ENCODE measurements at places on chromosomes 7 and 10.

- DNase-seq: no peak
These were observed 103.6 kb downstream of the MKLN1 start for GRCh38 chr7:131431289-131431688.

DNA sequence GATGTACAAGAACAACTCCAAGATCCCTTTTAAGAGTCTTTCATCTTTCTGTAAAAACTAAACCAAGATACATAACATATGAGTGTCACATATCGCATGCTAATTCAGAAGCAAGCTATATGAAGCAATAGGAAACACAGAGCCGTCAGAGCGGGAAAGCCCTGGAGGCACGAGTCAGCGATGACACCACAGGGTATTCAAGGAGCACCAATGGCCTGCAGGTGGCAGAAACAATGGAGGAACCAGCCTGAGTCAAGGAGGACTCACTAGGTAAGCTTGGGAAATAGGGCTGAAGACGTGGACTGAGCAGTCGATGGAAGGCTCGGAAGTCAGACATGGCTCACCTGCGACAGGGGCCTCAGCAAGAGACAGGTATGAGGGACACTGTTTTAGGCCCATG lies 214.4 kb downstream of the FAM107B start:
- DNase-seq: peak; percentile 77

DNA sequence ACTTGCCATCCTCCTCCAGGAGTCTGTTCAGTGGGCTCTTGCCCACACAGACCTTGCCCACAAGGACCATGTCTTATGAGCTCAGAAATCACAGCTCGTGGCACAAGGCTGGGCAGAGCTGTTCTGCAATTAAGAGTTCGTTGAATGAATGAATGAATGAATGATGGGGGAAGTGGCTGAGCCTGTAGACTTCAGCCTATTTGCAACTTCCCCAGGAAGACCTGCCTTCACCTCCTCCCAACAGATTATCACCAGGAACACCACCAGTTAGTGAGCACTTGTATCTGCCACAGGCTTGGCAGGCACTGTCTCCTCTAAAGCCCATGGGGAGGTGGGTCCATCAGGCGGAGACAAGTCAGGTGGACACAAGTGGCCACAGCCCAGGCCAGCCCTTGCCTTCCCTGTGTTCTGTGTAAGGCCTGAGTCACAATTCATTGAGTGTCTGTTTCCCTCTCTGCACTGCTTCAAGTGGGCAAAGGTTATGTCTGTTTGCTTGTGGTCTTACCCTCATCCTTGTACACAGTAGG lies 1.8 kb upstream of the FGF8 start:
- no peak for DNase-seq

DNA sequence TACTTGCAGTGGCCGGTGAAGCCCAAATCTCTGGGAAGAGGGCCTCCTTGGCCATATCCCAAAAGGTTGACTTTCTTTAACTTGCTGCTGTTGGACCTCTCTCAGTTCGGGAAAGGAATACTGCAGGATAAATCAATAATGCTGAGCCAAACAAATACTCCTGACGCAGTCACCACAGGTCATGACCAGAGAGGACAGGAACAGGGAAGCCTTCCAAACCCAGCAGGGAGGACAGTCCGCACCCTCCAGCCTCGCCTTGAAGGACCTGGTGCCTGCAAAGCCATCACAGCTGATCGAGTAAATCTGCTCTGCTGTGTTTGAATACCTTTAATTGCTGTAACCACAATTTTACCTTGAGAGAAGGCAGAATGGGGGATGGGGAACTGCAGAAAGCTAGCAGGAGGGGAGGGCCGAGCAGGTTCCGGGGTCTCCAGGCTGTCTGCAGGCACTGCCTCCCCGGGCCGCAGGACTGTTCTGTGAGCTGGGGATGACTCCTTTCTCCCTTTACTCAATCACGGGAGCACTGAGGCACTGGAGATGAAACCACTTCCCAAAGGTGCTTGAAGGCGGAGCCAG lies 20.8 kb upstream of the INSIG1 start:
- DNase-seq: no peak

DNA sequence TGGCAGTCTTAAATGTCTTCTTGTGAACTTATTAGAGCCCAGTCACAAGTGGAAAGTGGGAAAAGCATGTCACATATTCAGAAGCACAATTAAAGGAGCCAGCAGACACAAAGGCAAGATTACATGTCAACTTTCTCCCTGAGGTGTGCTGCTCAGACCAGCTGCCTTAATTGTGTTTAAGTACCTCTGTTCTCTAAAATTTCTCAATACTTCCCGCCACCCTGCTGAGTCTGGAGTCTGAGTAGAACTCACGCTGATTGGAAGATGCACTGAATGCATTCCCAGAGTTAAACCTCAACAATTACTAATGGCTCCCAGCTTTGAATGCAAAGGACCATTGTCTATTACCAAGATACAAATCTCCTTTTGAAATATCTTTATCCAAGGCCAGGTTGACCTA lies 166.4 kb upstream of the COBL start:
- no peak for DNase-seq

DNA sequence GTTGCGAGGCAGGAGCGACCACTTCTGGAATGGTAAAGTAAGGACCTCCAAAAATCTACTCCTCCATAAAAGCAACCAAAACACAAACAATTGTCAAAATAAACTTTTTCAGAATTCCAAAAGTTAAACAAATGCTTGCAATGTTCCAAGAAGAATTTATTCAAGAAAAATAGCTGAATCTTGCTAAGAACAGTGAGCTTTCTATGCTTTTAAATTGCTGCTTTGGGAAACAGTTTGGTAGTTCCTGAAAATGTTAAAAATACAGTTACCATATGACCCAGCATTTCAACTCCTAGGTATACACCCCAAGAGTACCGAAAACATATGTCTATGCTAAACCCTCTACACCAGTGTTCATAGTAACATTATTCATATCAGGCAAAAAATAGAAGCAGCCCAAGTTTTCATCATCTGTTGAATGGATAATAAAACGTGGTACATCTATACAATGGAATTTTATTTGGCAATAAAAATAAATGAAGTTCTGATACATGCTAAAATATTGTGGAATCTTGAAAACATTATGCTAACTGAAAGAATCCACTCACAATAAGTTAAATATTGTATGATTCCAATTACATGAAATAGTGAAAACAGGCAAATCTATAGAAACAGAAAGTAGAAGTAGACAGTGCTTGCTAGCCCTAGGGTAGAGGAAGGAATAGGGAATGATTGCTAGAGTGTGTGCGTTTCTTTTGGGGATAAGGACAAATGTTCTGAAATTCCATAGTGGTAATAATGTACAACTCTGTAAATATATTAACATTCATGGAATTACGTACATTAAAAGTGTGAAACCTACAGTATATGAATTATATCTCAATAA lies 57.0 kb downstream of the LRRN3 start:
- DNase-seq: no peak

DNA sequence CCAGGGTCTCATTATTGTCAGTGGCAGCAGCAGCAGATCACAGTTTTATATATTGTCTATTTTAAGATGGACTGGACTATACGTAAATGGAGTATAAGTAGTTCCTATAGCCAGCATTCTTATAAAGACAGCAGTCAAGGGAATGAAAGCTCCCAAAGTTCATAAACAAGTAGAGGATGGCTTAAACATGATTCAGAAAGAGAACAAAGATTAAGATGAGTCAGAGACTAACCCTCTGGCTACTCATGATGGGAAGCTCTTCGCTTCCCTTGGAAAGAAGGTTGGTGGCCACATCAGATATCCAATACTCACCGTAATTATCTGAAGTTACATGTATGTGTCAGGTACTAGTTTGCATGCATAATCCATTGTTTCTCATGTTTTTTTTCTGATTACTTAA lies 277.0 kb downstream of the INHBA start:
- DNase-seq: no peak

DNA sequence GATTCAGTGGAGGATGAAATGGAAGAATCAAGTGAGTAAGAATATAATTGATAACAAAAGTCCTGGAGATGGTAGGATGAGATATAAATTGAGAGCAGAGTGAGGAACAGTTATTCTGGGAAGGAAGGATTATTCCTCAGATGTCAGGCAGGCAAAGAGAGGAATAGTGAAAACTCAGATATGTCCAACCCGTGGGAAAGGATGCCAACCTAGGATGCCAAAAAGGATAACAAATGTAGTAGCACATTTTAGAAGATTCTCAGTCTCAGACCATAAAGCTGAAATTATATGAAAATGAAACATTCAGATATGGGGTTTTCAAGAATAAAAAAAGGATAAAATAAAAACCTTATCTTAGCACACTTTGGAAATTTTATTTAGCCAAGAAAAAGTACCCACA lies 131.1 kb downstream of the SEMA3C start:
- no peak for DNase-seq

- DNase-seq: no peak
These were observed 22.0 kb downstream of the PRTFDC1 start for GRCh38 chr10:24930427-24930826.

GRCh38 chr10:13990946-13991345 lies 339.8 kb downstream of the FRMD4A start:
- DNase-seq: no peak

DNA sequence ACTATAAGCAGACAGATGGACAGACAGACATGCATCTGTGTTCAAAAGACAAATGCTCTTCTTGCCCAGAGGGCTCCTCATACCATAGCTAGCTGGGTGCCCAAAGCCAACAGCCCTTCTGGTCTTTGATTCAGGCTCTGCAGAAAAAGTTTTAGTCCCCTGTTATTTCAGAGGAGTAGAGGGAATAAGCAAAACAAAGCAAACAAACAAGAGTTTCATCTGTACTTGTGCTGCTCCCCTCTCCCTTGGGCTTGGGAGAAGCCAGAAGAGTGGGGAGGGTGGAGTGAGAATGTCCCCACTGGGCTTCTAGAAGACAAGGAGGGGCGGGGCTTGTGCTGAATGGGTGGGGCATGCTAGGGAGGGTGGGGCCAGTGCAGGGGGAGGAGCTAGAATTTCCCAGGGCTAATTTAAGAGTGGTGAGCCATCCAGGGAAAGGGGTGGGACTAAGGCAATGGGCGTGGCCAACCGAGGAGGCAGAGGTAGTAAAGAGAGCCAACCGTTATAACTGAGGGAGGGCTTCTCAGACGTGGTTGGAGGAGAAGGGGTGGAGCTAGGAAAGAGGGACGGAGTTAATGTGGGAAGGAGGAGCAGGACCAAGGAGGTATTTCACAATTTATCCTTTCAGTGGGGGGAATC lies 101.2 kb upstream of the MGMT start:
- no peak for DNase-seq

GRCh38 chr10:16944986-16945385 lies 127.8 kb upstream of the RSU1 start:
- peak; percentile 25 for DNase-seq

DNA sequence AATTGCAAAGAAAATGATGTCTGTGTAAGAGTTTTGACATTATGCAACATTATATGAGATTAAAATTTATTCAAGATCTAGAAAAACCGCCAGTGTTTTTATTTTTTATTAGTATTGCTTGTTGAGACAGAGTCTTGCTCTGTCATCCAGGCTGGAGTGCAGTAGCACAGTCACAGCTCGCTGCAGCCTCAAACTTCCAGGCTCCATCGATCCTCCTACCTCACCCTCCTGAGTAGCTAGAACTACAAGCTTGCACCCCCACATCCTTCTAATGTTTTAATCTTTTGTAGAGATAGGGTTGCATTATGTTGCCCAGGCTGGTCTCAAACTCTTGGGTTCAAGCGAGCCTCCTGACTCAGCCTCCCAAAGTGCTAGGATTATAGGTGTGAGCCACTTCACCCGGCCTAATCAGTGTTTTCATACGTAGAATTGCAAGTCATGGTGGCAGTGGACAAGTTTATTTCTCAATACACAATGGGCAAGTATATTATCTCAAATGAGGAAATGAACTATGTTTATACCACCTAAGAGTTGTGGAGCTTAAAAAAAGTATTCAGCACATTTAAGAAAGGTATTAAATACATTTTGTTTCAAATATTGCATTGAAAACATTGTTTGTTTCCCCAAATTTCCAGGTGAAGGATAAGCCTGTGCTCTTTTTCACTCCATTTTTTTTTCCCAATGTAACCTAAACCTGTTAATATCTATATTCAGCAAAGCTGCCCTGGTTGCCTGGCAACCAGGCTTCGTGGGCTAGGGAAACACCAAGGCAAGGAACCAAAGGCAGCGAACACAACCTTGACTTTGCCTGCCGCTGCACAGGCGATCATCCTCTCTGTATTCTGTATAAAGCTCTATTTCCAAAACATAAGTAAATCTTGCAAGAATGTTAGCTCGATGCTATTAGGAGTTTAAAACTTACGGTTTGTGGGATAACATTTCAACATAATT lies 163.9 kb downstream of the CACNB2 start:
- no peak for DNase-seq
